ENCODE measurements at places on chromosomes 12 and 14.
A peak's percentile ranks its signal among the peaks of the same experiment; 100 is the strongest.

GRCh38 chr14:75523771-75524171, 1.5 kb downstream of the BATF start:
- DNase-seq: no peak

DNA sequence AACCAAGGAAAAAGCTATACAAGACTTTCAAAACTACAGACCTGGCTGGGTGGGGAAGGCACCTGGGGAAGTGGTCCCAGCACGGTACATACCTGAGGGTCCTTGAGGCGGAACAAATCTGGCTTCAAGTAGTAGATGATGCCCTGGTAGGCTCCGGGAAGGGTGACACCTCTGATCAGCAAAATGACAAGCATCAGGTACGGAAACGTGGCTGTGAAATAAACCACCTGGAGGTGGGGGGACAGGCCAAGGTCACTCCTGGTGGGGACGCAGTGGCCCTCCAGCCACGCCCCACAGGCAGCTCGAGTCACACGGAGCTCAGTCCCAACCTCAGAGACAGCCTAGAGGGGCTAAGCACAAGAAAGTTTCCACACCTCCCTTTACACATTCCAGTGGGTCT, 15.3 kb downstream of the SLC6A12 start:
- no peak for DNase-seq

GRCh38 chr14:92692822-92693226, 55.6 kb downstream of the LGMN start:
- no peak for DNase-seq

DNA sequence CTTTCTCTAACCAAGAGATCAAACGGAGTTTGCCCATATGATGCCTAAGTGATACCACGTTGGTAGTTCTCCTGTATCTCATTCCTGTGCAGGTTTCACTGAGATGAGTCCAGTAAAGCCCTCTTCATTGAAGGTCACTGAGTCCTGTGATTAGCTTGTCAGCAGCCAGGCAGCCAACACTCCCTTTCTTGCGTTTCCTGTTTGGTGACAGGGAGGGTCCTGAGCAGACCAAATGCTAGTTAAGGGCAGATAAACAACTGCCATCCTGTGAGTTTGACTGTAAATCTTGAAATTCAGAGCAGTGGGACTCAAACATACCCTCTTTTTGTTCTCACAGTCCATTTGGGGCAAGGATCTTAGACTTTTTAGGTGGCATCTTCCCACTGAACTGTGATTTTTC, 39.4 kb downstream of the ZNF641 start:
- DNase-seq: no peak

- DNase-seq: no peak
These were observed 8.9 kb downstream of the MYO1H start for GRCh38 chr12:109356577-109356976.

DNA sequence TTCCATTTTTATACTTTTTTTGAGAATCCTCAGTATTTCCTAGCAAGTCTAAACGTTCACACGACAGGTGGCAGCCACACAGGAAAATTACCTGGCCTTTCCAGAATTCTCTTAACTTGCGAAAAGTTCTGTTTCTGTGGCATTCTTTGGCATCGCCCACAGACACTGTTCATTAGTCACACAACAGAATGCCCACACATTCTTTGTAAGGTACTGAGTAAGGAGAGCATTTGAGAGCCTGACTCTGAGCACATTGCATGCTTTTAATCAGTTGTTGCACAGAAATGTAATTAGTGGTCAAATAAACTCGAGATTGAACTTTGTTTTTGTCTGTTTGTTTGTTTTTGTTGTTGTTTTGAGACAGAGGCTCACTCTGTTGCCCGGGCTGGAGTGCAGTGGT, 52.4 kb downstream of the LMNTD1 start:
- no peak for DNase-seq

- peak; percentile 14 for DNase-seq
These were observed 64.1 kb downstream of the NELL2 start for GRCh38 chr12:44812062-44812461.

GRCh38 chr14:66041582-66041981, 444.6 kb upstream of the CCDC196 start:
- no peak for DNase-seq

GRCh38 chr12:112353393-112353792, 28.8 kb downstream of the HECTD4 start:
- DNase-seq: no peak

GRCh38 chr14:37580146-37580545, 14.9 kb downstream of the FOXA1 start:
- no peak for DNase-seq

DNA sequence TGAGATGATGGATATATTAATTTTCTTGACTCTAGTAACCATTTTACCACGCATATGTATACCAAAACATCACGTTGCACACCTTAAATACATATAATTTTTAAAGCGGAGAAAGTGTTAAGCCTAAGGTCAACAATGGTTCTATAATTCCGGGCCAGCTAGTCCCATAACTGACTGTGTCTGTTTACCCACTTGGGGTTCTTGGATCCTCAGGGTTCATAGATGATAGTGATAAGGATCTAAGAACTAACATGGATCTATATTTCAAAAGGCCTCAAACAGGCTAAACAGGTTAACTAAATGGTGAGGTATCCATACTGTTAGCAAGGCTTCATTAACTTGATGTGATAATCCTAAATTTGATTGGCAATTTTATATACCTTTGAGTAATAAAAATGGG, 9.8 kb downstream of the SLC38A1 start:
- DNase-seq: no peak

DNA sequence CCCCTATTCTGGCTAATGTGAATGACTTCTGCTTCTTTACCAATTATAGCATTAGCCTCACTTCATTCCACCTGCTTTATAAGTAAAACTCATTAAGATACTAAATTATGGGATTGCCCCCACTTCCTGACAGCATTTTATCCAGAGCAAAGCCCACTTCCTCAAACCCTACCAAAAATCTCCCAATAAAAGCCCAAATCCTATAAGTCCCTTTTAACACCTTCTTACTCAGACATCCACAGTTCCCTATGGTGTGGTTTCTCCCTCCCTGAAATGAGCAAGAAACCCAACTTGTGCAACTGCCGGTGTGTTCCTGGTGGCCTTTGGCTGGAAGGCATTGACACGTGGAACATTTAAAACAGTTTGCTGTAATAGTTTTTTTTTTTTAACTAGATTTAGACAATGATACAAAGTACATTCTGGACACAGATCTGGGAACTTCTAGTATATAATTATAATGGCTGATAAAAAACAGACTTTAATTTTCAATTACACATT, 53.1 kb downstream of the BRMS1L start:
- no peak for DNase-seq

GRCh38 chr14:50524731-50525515, 7.4 kb downstream of the MAP4K5 start:
- DNase-seq: no peak

- DNase-seq: no peak
These were observed 57.3 kb upstream of the SYNE2 start for GRCh38 chr14:63795532-63795931.

- DNase-seq: no peak
These were observed 97.8 kb downstream of the PCNX1 start for GRCh38 chr14:71005076-71005475.

DNA sequence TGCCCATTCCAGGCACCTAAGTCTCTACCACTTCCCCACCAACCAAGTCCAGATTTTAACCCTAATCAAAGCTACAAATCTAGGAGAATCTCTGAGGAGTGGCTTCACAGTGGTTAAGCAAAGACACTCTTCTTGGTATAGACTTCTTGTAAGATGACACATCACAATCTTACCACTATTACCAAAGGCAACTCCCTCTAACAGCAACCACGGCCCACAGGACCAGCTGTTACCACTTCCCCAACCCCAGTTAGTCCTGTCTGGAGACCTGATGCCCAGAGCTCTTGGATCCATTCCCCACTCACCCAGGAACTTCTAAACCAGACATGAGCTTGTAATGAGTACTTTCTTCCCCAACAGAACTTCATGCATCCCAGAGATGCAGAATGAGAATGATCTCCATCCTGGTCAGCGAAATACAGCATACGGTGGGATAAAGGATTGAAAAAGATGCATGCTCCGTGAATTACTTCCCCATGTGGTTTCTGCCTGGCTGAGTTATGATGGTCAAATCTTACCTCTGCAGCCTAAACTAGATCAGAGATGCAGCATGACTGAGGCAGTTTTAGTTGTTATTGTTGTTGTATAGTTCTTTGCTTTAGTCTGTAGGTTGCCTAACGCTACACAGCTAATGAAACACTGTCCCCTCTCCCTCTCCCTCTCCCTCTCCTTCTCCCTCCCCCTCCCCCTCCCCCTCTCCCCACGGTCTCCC, 87.7 kb upstream of the FOXN3 start:
- DNase-seq: peak; percentile 21

- DNase-seq: no peak
These were observed 667.3 kb downstream of the SLC16A7 start for GRCh38 chr12:60263161-60263560.

Measured in stimulated activated CD8-positive, alpha-beta memory T cell treated with anti-CD3 and anti-CD28 coated beads, Interleukin-7, amount 100 ng/mL, for 48 hours (primary cell).